ENCODE measurements at places on chromosomes 16 and 17.

GRCh38 chr17:55420776-55421178 lies 858 bp downstream of the MMD start:
- peak; percentile 45 for DNase-seq

DNA sequence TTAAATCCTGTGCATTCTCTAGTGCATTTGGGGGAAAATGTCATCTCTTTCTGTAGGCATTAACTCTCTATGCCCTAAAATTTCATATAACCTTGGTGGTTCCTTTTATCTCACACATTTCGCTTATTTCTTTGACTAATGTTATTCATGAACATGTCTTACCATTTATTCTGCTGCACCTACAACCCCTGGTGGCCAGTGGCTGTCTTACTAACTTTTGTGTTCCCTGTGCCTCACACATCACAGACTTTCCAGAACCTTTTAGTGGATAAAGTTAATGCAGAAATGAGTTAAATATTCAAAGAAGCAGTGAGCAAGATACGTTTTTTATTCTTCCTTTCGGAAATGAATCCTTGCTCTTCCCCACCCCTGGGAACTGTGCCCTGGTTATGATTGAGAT lies 111.9 kb downstream of the CDH13 start:
- no peak for DNase-seq

- no peak for DNase-seq
Observed at GRCh38 chr17:27975146-27976011, 67.1 kb upstream of the NLK start.

- DNase-seq, result no peak
Observed at GRCh38 chr17:4020096-4020495, 55.9 kb upstream of the ATP2A3 start.

- DNase-seq, result no peak
Observed at GRCh38 chr17:45223539-45224528, 2.1 kb downstream of the FMNL1 start.

DNA sequence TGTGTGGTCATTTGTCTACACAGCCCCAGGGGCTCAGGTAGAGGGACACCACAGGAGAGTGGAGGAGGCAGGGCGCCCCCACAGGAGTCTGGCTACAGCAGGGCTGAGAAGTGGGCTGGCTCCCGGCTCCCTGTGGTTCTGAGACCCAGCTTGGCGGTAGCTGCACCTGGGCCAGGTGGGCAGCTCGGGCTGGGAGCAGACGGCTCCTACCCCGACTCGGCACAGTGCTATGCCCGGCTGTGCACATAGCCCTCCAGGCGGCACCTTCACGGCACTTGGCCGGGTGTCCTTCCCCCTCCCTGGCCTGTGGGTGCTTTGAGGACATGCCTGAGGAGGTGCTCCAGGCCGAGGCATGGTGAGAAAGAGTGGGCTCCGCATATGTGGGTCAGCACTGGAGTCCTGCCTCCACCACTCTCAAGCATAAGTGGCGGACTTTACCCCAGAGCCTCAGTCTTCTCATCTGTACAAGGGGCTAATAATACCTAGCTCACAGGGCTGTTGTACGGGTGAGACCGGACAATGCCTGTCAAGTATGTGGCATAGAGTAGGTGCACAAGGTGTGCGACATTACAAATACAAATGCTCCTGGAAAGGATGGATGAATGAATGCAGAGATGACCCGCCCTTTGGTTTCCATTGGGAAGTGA lies 50.1 kb upstream of the JPH3 start:
- DNase-seq, result no peak

- DNase-seq, result no peak
Observed at GRCh38 chr16:73056448-73056847, 8.5 kb upstream of the ZFHX3 start.

- no peak for DNase-seq
Observed at GRCh38 chr17:7750321-7750821, 32.8 kb downstream of the DNAH2 start.

DNA sequence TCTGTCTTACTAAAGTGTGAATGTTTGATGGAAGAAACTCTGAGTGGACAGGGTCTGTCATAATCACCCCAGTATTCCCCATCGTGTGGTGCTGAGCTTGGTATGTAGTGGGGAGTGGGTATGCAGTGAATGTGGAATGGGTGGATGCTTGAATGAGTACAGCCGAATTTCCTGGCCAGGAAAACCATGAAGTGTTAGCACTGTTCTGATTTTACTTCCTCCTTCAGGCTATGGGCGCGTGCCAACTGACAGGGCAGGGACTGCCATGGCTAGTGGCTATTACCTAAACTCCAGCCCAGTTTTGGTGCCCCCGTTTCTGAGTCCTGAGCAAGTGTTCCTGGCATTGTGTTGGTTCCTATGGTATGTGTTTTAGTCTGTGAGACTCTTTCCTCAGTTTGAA lies 48.6 kb downstream of the PRKCA start:
- no peak for DNase-seq

DNA sequence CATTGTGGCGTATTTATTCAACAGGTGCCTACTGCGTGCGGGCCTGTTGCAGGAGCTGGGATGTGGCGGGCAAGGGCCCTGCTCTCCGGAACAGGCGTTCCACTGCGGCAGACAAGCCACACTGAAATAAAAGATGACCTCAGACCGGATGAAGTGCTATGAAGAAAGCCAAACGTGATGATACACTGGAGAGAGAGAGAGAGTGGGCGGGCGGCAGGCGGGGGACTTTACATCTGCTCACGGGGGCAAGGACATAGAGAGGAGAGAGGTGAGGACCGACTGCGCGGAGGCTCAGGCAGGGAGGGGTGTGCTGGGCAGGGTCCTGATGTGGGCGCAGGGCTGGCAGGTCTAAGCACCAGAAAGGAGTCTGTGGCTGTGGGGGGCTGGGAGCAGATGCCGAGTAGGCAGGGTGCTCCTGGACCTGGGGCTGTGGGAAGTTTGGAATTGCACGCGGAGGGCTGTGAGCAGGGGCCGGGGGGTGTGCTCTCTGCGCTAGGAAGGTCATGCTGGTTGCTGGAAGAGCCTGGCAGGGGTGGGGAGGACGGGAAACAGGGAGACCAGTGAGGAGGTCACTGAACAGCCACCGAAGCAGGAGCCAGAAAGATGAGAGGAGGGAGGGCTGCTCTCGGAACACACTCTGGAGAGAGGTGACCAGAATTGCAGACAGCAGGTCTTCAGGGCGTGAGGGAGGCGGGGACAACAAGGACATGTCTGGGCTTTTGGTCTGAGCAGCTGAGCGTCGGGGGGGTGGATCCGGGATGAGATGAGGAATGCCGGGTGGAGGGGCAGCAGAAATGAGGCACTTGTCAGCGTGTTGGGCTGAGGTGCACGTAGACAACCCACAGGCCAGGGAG lies 9.9 kb downstream of the MXRA7 start:
- DNase-seq, result no peak

DNA sequence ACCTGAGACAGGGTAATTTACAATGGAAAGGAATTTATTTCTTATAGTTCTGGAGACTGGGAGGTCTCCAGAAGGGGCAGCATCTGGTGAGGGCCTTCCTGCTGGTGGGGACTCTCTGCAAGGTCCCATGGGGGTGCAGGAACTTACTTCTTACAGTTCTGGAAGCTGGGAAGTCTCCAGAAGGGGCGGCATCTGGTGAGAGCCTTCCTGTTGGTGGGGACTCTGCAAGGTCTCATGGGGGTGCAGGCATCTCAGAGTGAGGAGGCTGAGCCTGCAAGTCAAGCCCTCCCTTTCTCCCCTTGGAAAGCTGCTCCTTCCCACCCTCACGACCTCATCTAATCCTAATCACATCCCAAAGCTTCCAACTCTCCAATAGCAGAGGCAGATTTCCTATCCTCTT lies 157.4 kb downstream of the FOXL1 start:
- DNase-seq, result no peak

GRCh38 chr16:31505483-31505882 lies 2.7 kb downstream of the RUSF1 start:
- DNase-seq, result no peak

- DNase-seq, result peak; percentile 76
Observed at GRCh38 chr17:75753514-75754377, 11.2 kb downstream of the GALK1 start.

DNA sequence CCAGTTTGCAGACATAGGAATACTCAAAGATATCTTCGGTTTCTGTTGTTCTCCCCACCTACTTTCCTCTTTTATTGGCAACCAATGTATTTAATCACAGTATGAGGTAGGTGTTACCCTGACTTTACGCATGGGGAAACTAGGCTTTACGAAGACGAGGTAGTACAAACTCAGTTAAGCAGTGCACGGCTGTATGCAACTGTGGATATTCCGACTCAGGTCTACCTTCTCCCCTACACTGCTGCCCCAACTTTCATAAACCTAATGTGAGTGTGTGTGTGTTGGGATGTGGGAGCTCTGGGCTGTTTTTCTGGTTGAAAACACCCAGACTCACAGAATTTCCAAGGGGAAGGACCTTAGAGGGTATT lies 1.2 kb upstream of the GPT2 start:
- DNase-seq, result no peak

DNA sequence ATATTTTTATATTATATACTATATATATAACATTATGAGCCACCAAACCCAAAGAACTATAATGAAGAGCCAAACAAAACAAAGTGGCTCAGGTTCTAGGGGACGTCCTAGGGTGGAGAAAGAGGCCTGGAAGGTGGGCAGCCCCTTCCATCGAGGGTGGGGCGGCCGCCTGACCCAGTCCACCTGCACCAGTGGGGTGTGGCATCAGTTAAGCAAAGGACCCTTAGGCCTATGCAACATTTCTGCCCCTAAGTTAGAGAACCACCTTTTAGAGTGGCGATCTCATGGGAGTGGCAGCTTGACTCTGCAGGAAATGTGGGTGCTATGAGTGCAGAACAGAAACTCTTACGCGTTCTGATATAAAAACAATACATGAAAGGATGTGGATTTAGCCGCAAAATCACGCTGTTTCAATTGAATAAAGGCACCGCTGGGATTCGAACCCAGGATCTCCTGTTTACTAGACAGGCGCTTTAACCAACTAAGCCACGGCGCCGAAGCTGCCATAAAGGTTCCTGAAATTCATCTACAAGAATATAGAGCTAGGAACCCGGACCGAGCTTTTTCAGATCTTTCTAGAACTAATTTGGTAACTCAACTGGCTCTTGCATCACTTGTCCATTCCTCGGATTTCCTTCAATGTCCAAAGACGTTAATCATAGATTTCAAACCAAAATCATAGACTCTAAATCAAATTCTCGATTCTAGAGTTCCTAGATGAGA lies 15.6 kb upstream of the AURKB start:
- DNase-seq, result peak; percentile 49

DNA sequence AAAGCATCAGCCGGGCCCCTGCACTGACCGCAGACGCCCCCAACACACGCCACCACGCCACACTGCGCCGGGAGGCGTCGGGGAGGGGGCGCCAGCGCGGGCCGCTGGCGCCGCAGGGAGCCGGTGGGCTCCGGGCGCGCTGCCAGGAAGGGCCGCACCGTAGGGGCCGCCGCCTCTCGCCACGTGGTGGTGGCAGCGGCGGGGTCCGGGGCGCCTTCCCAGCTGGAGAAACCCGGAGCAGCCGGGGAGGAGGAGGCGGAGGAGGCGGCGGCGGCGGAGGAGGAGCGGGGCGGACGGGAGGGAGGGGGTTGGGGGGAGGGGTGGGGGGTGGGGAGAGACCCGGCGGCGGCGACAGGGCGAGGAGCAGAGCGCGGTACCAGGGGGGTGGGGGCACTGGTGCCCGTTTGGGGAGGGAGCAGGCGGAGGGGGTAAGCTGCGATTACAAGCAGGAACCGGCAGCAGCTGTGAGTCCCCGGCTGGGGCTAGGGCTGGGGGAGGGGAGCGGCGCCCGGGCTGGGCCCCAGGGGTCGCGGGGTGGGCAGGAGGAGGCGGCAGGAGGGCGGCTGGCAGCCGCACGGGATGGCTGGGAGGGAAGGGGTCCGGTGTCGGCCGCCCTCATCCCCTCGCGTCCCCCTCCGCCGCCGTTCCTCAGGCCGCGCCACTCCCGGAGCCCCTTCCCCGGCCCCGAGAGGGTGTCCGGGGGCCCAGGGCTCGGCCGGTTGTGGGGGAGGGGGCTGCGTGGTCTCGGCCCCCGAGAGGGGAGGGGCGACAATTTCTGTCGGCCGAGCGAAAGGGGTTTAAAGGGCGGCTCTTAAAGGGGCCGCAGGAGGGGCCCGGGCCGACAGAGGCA lies at the start of gene TBKBP1:
Gene TBKBP1 (plus strand): TSS at position 431 of the 850 bp plus-strand sequence. CDS start 1,952 bp downstream, outside the sequence.
- peak; percentile 38 for DNase-seq

GRCh38 chr16:81276323-81276722 lies 37.8 kb downstream of the BCO1 start:
- no peak for DNase-seq

DNA sequence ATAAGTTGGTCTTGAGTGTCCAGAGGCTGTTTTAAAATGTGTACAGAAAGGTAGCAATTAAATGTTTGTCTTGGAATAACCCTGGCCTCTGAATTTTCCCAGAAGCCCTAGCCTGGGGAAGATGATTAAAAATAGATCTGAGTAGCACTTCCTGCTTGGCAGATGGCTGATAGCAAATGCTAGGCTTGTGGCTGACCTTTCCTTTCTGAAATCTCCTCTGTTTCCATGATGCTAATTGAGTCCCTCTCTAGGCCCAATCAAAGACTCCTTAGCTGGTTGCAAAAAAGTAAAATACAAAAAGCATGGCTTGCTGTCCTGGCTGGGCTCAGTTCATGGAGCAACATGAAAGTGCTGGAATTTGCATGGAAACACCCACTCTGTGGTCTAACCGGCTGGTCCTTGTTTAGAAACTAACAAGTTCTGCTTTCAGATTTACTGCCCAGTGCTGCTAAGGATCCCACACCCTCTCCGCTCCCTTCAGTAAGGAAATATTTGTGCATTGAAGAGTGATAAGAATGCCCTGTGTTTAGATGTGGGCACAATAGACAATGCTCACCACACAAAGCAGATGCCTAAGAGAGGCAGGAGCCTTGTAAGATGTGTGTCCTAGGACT lies 40.8 kb downstream of the YPEL2 start:
- no peak for DNase-seq

DNA sequence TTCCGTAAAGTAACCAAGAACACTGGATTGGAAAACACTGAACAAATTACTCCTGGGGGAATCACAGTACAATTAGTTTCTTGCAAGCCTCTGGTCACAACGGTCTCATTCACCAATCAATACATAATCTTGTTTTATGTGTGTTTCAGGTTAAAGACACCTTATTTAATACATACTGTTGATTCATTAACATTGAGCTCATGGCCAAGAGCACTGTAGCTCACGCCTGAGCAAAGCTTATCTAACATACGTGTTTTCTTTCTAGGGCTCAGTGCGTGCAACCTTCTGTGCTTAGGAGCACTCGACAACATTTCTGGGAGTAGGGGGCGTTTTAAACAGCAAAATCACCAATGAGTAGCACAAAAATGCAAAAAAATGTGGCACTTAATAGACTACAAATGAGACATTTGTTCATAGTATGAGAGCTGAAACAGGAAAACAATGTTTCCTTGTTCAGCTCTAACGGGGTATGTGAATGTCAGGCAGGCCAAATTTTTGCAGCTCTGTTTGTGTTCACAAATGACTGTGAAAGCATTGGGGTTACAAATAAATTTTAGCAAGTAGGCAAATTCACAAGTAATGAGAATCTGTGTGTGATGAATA lies 206.2 kb downstream of the CNTNAP4 start:
- DNase-seq, result no peak

GRCh38 chr17:79796444-79796762 lies 474 bp downstream of the CBX8 start:
- no peak for DNase-seq

- no peak for DNase-seq
Observed at GRCh38 chr17:55056526-55056925, 88.0 kb downstream of the STXBP4 start.

GRCh38 chr17:67800495-67800928 lies 24.8 kb upstream of the BPTF start:
- peak; percentile 62 for DNase-seq

- DNase-seq, result no peak
Observed at GRCh38 chr17:79114458-79115301, 40.1 kb downstream of the ENGASE start.
